ENCODE measurements at places on chromosomes 6 and 20. TPM values are rescaled to one million over a fixed set of nuclear protein-coding genes. Genes with fewer than 3 reads are reported as not detected.

DNA sequence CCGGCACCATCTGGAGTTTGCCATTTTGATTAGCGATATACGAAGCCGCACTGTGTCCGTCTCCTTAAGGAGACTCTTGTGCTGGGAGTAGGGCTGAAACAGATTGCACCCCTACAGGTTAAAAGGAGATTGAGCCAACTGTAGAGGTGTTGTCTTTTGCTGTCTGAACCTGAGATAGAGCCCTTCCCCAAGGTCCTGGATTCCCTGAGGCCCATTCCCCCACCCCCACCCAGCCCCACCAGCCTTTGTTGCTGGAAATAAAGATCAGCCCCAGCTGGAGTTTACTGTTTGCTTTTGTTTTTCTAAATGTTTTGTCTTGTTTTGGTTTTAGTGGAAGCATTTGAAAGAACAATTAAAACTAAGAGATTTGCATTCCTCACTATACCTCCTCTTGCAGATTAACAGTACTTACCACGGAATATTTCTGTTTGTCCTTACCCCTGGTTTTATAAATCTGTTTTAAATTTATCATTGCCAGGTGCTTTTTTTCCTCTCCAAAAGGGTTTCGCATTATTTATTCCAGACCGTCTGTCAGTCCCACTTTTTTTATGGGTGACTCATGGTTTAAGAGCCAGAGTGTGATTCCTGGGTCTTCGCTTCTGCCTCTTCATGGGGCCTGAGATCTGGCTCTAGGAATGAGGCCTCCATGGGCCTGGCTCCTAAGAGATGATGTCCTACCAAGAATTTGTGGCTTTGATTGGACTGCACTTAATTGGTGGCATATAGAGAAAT, 169.2 kb downstream of the DTNBP1 start:
- no peak for DNase-seq

The GPR6 gene
- not detected for total RNA-seq

DNA sequence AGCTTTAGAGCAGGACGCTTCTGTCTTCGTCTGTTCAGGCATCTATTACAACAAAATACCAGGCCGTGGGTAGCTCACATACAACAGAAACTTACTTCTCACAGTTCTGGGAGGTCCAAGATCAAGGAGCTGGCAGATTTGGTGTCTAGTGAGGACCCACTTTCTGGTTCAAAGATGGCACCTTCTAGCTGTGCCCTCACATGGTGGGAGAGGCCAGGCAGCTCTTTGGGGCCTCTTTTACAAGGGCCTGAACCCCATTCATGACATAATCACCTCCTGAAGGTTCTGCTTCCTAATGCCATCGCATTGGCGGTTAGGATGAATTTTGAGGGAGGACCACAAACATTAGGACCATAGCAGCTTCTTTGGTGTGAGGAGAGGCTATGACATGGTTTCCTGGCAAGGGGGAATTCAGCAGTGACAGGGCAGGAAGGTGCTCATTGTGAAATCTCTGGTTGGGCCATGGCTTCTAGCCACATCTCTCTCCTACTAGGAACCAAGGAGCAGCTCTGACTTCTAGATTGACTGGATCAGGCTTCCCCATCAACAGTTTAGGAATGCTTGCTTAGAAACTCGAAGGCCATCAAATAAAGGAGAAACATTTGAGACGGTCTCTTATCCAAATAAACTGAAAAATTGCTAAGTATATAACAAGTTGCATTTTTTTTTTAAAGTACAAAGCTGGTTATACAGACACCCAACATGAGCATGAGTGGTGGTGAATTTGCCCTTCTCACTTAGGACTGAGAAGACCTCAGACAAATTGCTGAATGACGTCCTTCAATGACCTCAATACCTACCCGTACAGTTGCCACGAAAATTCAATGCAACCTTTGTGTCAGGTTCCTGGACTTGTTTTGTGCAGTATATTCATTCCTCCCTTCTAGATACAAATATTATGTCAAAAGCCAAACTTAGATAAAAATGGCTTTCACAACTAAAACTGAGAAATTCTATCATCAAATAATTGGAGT, 140.7 kb downstream of the ZDHHC14 start:
- no peak for DNase-seq

DNA sequence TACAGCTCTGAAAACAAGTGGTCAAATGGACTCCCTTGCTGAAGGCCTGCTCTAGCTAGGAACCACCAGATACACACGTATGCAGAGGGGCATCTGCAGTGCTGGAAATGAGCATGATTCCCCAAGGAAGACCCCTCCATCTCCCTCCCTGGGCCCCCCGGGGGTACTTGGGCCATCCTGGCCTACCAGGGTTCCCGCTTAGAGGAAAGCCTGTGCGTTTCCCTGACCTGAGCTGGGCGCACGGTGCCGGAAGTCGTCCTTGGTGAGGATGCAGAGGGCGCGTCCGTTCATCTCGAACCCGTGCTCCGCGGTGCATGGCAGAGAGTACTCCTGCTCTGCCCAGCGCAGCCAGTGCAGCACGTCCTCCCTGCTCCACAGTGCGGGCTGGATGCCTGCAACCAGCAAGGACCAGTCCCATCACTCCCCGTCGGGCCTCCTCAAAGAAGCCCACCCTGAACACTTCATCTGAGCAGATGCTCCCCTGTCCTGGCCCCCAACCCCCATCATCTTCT, 11.8 kb downstream of the ETV7 start:
- DNase-seq: no peak

The CLIC5 gene
- under 0.01 TPM for total RNA-seq

- no peak for DNase-seq
Measured at GRCh38 chr6:149114167-149114566, 203.3 kb upstream of the TAB2 start.

- no peak for DNase-seq
Measured at GRCh38 chr6:16545382-16545781, 215.9 kb downstream of the ATXN1 start.

DNA sequence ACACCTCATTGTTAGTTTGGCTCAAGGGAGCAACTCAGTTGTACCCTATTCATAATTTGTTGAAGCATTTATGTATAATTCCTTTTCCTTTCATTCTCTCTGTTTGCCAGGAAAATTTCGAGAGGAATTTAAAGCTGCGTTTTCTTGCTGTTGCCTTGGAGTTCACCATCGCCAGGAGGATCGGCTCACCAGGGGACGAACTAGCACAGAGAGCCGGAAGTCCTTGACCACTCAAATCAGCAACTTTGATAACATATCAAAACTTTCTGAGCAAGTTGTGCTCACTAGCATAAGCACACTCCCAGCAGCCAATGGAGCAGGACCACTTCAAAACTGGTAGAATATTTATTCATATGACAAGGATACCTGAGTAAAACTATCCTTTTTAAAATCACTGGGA, 45.2 kb upstream of the GFRAL start:
- DNase-seq: no peak

GRCh38 chr6:94389218-94389617, 969.9 kb upstream of the EPHA7 start:
- DNase-seq: no peak

- DNase-seq: no peak
Measured at GRCh38 chr6:35626401-35626800, 62.3 kb downstream of the FKBP5 start.

The TMC2 gene
- total RNA-seq: not detected

The CD24 gene
- 0.38 TPM for total RNA-seq

DNA sequence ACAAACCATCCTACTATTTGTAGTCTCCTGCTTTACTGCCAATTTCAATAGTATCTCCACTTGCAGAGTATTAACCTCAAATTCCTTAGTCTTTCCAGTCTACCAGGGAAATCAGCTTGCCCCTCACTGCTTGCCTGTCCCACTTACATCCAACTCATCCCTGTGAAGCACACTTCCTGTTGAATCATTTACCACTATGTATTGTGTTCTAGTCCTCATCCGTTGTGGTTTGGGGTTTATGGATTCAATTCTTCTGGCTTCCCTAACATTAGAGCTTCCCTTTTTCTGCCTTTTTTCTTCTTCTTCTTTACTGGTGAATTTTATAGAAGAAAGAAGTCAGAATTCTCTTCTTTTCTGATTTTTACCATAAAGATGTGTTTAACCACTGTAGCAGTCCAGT, 5.1 kb upstream of the TXLNB start:
- DNase-seq: peak; percentile 72

The TUBB2B gene
- total RNA-seq: 4.6 TPM

- DNase-seq: no peak
Measured at GRCh38 chr6:7324520-7324919, 11.5 kb upstream of the SSR1 start.

DNA sequence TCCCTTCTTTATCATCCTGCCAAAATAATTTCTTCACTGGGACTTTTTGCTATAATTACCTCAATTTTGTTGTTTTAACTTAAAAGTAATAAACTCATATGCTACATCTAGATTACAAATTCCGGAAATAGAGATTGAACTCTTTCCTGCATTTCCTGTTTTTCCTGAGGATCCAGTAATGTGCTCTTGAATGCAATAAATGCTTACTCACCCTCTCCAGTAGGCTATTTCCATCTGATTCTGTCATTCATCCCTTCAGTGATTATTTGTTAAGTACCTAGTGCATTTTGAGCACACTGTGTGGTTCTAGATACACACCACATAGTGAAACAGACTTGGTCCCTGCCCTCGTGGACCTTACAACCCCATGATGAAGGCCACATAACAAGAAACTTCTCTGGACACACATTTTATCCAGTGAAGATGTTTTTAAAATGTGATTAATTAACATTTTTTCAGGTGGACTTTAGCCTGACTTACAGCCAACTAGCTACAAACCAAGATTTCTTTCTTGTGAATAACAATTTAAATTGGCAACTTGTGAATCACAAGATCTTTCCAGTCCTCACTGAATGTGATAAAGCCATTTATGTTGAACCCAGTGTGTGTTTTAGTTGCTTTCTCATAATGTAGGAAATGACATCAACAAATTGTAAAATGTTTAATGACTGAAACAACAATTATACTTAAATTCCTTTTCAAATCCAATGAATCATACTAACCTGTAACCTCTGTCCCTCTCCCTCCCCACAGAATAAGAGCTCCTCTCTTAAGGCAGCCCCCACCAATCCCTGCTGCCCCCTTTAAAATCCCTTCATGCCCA, 272.3 kb downstream of the KHDC1L start:
- DNase-seq: no peak

DNA sequence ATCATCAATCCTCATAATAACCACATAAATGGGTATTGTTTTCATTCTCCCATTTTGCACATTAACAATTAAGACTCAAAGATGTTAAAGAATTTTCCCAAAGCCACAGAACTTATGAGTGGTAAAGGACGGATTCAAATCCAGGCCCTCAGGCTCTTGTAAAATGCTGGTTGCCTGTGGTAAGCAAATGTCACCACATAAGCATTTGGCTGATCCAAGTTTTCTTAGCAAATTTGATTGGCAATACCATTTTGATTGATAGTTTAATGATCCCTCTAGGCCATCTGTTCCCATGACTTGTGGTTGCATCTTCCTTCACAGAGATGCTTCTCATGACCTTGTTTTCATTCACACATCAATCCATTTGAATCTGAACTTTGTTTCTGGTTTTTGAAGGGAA, 252.0 kb upstream of the RIN2 start:
- DNase-seq: no peak

DNA sequence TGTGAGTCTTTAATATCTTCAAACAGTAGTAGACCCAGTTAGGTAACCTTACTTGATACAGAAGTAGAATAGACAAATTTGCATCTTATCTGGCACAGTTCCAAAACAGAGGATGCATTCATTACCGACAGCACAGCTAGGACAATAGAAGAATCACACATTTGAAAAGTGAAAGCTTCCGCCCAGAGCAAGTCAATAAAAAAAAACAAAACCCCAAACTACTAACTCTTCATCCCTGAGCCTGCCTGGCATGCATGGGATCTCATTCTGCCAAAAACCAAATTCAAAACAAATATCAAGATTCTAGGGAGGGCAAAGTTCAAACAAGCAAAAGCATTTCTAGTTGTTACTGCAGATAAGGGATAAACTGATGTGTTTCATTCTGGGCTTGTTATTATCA, 235.4 kb downstream of the BTBD9 start:
- peak; percentile 55 for DNase-seq

The CDH22 gene
- total RNA-seq: 0.13 TPM

DNA sequence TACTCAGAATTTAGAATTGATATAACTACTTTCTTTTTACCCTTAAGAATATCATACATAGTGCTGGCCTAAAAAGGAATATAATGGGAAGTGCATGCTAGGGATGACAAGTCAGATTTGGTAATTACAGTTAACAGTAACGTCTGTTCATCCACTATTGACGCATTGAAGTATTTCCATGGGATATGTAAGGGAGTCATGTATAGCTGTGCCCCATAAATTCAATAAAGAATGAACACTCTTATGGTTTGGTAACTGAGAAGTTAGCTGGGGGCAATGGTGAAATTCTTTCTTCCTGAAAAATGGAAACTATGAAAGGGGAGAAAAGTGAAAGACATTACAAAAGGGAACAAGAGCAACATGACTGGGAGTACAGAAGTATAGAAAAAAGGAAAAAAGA, 2.6 kb upstream of the COL19A1 start:
- no peak for DNase-seq

GRCh38 chr6:138533667-138534066, 34.4 kb upstream of the NHSL1 start:
- DNase-seq: no peak

GRCh38 chr6:20569000-20569610, 34.8 kb downstream of the CDKAL1 start:
- DNase-seq: no peak

- DNase-seq: peak; percentile 38
Measured at GRCh38 chr6:74070091-74070490, 374.1 kb downstream of the CD109 start.

The CEP162 gene
- 2.9 TPM for total RNA-seq

GRCh38 chr6:11298651-11299420, 66.4 kb upstream of the NEDD9 start:
- peak; percentile 70 for DNase-seq

DNA sequence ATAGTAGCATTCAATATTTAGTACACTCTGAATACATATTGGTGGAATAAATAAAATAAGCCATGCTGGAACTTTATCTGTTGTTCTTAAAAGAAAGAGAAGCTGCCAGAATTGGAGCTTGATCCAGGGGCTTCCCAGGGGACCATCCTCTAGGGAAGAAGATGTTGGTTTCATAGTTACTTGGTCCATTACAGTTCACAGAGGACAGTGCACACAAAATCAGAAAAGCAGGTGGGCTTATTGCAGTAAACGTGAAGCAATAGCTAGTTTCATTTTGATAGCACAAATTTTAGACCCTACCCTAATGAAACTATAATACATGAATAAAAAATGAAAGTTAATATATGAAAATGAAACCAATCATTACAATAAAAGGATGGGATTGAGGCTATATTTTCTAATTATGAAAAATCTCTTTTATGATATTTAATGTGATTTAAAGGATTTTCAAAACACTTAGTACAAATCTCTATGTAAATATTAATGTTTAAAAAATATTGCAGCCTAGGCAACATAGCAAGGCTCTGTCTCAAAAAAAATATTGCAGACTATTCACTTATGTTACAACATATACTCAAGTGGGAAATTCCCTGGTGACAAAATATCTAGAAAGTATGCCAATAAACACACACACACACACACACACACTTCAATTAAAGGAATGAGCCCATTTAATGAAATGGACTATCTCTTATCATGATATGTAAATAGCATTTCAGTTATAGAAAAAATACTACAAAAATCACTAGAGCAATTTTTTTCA, 227.0 kb upstream of the MARCKS start:
- peak; percentile 73 for DNase-seq

GRCh38 chr6:158413028-158413427, 100.8 kb downstream of the TULP4 start:
- DNase-seq: no peak

The CAP2 gene
- 0.63 TPM for total RNA-seq

The RIPOR3 gene
- 0.13 TPM for total RNA-seq

The AIF1 gene
- 0.13 TPM for total RNA-seq

The RIMS4 gene
- not detected for total RNA-seq
